ENCODE measurements at places on chromosomes 12 and 14. TPM values are rescaled to one million over a fixed set of nuclear protein-coding genes. Genes with fewer than 3 reads are reported as not detected.

- DNase-seq = no peak
These were observed 769.6 kb upstream of the ALG10B start for GRCh38 chr12:37546901-37547475.

- DNase-seq = no peak
These were observed 21.1 kb downstream of the ENTPD5 start for GRCh38 chr14:73997944-73998447.

DNA sequence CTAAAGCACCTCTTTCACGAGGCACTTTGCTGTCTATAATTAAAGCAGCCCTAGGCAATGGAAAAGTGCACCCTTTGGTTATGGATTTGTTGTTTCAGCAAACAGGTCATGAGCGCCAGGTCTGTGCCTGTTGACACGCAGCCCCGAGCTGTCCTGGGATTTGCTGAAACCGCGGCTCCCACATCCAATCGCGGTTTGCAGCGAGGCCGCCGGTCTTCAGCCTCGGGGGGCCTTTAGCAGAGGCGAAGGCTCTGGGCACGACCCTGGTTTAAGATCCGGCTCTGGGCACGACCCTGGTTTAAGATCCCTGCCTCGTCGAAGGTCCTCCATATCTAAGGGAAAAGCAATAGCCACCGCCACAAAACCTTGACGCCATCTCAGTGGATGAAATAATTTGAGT is 79.2 kb downstream of the GLT1D1 start:
- DNase-seq = no peak

DNA sequence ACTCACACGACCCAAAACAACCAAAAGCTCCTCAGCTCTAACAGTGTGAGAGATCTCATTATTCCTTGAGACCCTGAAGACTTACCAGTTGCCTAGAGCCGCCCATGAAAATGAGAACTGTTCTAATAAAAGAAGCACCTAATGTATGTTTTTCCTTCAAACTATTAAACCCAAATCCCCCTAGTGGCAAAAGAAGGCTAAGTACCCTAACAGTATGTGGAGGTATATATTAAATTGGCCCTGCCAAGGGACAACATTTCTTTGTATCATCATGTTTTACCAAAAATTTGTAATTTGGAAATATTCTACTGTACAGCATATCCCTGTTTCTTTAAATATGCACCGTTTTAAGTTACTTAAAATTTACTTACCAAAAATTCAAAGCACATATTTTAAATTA is 38.0 kb upstream of the PPFIA2 start:
- DNase-seq = no peak

- no peak for DNase-seq
These were observed 206.5 kb downstream of the BCAT1 start for GRCh38 chr12:24742378-24742777.

DNA sequence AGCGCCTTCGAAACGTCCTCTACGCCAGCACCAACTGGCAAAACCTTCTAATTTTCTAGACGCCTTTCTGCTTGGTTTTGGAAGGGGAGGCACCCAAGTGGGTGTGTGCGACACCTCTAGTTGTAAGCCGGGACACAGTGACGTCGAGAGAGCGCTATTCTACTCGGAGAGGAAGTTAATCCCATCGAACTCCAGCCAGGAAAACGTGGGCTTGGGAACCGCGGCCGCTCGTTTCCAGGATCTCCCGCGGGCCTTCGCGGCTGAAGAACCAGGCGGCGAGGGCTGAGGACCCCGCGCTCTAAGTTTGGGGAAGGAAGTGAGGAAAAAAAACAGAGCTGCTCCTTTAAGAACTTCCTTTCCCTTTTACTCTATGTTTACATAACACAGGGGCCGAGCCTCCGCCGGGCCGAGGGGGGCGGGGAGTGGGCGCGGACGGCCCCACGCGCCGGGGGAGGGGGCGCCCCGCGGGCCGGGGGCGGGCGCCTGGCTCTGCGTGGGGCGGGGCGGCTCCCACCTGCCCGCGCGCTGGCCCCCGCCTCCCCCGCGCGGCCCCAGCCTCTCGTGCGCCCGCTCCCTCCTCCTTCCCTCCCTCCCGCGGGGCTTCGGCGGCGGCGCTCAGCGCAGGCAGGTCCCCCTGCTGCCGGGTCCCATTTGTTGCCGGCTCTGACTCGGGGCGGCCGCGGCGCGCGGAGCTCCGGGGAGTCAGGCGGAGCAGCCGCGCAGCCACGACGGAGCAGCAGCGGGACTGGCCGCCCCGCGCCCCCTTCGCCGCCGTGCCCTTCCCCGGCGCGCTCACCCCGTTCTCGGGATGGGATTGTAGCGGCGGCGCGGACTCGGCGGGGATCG is at the start of gene PELI2:
TSS of gene PELI2 (plus strand) at position 647 of the 846 bp plus-strand sequence. CDS start 250 bp downstream, outside the sequence.
- DNase-seq = peak; percentile 84

- no peak for DNase-seq
These were observed 120.9 kb downstream of the TMEM132C start for GRCh38 chr12:128387811-128388422.

- DNase-seq = no peak
These were observed 8.6 kb downstream of the NACA start for GRCh38 chr12:56716458-56716857.

DNA sequence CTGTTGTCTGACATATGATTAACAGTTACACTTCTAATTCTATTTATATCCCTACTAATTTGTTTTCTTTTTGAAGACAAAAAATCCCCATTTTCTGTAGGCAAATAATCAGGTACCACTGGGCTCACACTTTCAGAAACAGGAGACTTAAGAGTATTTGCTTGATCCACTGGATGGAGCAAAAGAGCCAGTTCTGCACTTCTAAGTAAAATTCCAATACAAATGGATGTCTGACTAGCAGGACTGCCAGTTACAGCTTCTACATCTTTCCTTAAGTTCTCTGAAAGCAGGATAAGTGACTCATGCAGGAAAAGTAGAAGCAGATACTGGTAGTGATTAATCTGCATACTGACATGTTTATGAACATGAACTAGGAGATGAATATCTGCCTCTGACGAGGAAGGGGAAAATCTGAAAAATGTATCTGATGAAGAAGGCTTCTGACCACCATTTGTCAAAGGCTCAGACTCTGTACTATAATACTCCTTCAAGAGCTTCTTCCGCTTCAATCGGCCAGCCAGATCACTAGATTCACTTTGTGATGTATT is 73.8 kb upstream of the ANKS1B start:
- no peak for DNase-seq

DNA sequence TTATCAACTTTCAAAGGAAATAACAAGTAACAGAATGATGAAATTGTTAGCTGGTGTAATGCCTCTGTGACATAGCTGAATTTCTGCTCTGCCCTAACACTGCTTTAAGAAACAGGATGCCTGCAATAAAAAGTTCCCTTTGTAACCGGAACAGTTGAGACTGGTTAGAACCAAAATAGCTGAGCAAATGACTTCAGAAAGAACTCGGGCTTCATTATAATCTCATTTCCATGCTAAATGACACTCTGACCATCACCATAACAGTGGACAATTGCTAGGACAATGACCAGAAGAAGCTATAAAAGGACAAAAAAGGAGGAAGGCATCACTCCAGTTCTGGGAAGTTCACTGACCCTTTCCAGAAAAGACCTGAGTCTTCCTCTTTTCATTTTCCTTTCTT is 23.5 kb upstream of the PYGL start:
- no peak for DNase-seq

GRCh38 chr12:48024735-48025134 is 20.5 kb upstream of the COL2A1 start:
- no peak for DNase-seq

- no peak for DNase-seq
These were observed 128.0 kb upstream of the RAP1B start for GRCh38 chr12:68482660-68483059.

DNA sequence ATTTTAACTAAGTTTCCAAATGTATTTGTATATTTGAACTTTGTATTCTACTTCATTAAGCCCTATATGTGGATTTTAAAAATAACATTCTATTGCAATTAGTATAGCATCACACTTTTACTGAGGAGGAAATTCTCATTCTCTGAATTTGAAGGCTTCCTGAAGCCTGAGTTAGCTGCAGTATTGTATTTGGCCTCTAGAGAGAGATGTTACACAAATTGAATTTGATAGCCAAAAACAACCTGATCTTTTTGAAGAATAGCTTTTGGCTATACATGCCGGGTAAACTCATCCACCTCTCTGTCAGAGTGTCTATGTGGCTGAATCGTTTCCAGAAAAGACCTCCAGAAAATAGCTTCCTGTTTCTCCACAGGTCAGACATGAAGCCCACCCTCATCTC is 316.5 kb upstream of the OR4E1 start:
- no peak for DNase-seq

DNA sequence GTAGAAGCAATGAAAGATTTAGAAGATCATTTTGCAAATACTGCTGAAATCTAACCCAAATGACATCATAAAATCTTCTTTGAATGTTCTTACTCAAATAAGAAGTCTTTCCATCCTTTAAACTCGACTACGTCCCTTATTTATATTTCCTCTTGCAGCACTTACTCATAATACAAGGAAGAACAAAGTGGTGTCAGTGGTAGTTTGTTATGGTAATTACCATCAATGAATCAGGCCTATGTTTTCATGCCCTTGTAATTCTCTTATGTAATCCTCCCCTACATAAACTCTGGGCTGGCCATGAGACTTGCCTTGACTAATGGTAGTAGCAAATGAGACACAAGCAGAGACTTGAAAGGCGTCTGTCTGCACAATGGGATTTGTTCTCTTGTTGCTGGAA is 17.0 kb downstream of the EEA1 start:
- no peak for DNase-seq

- no peak for DNase-seq
These were observed 217.9 kb downstream of the PAX9 start for GRCh38 chr14:36879558-36879957.

GRCh38 chr14:95331708-95332408 is 12.2 kb upstream of the CLMN start:
- no peak for DNase-seq

DNA sequence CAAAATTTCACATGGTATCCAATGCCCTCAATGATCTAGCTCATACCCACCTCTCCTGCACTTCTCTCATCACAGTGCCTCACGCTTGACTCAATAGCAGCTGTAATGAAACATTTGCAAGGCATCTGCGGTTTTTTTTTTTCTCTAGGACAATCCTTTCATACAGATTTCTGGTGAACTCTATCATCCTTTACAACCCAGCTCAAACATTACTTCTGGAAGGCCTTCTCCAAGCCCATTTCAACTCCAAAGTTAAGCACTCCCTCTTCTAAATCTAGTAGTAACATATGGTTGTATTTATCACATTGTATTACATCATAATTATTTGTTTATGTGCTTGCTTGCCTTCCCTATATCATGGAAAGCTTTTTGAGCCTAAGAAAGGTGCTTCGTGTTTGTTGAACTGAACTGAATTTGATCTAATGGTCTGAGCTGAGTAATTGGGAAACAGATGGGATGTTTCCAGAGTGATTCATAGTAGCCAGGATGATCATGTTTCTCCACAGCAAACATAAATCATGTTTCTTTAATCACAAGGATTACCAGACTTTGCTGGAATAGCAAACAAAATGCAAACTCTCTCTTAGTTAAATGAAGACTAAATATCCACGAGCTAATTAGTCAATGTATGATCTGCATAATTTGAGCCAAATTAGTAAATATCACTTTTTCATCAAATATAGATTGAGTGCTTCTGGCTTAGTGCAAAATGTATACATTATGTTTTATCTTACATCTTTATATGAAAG is 14.3 kb downstream of the CFL2 start:
- DNase-seq = no peak

GRCh38 chr14:92675976-92676375 is 72.5 kb downstream of the LGMN start:
- no peak for DNase-seq

DNA sequence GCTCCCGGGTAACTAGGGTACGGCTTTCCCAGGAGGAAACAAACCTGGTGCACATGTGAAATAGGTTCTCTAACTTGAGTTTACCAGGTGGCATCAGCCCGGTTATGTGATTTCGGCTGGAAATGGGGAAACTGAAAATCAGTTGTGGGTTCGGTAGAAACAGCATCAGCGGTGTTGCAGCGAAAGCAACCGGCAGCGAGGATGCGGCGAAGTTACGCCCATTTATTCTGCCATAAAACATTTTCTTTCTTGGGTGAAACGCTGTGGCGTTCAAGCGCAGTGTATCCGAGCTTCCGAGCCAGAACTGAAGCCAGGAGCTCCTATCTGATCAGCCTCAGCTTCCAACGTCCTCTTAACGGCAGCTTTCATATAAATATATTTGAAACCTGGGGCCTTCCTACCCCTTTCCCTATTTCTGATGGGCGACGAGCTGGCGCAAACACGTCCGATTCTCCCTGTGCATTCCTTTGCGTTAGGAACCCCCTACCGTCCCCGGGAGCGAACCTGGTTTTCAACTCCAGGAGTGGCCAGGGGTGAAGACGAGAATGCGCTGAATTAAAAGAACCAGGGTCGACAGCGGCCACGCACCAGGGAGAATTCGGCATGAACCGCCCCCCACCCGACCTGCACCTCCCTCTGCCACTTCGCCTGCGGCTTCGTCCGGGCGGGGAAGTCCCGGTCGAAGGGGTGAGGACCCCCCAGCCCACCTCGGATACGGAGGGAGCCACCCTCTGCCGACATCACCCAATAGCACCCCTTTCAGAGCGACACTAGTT is 1.6 kb downstream of the DPF3 start:
- DNase-seq = no peak

DNA sequence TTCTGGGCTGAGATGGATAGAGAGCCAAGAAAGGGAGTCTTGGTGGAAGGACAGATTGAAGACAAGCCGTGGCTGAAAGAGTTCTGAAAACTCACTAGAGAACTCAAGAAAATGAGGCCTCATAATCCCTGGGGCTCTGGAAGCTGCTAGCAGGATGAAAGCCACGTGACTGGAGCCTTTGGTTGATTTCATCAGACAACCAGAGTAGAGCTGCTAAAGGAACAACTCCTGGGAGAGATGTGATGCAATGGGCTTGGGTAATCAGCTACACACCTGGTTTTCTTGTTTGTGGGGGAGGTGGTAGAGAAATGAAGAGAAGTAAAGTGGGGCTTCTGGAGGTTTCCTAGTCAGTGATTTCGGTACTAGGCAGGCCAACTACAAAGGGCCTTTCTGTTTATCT is 13.4 kb downstream of the CSRNP2 start:
- no peak for DNase-seq

Gene SLC25A3
- polyA plus RNA-seq = 627 TPM

Gene GLT8D2
- polyA plus RNA-seq = 31.1 TPM

Gene OR11G2
- not detected for polyA plus RNA-seq

Gene R3HDM2
- 60.9 TPM for polyA plus RNA-seq

Gene SCNN1A
- 2.8 TPM for polyA plus RNA-seq

Gene SIX6
- polyA plus RNA-seq = not detected

Gene MGST1
- polyA plus RNA-seq = 79.0 TPM

Gene TAC3
- 0.19 TPM for polyA plus RNA-seq

All from right lung (tissue), 10 donors.